ENCODE measurements at places on chromosomes 1 and 21.

DNA sequence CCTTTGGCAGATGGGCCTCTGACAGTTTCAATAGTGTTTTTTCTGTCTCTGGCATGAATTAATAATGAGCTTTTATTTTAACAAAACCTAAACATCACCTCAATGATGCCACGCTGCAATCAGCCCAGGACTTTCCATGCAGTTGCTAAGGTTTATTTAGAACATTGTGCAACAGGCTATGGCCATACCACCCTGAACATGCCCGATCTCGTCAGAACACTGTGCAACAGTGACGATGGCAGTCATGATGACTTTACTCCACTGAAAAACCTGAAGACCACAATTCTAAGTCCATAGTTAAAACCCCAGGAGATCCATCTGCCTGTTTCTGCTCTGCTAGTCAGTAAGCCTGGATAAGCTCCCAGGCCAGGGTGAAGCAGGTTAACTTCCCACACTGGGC lies 310.0 kb downstream of the PBX1 start:
- no peak for DNase-seq

GRCh38 chr1:172601046-172601630 lies 57.8 kb upstream of the FASLG start:
- DNase-seq, result no peak

GRCh38 chr1:180548686-180549317 lies 10.0 kb upstream of the OVAAL start:
- DNase-seq, result no peak

- DNase-seq, result no peak
Measured at GRCh38 chr1:20723159-20723536, 5.3 kb upstream of the KIF17 start.

- no peak for DNase-seq
Measured at GRCh38 chr1:66556161-66556611, 22.2 kb downstream of the SGIP1 start.

Measured in sigmoid colon (tissue), 7 donors.